ENCODE measurements at places on chromosomes 13 and 19.
A peak's percentile ranks its signal among the peaks of the same experiment; 100 is the strongest.

- no peak for DNase-seq
Measured at GRCh38 chr19:1513499-1514294, 878 bp upstream of the ADAMTSL5 start.

GRCh38 chr13:77702366-77702765, 4.9 kb downstream of the SLAIN1 start:
- no peak for DNase-seq

- no peak for DNase-seq
Measured at GRCh38 chr19:56125806-56126590, 4.9 kb upstream of the ZNF787 start.

GRCh38 chr19:32814624-32815023, 54.9 kb downstream of the SLC7A9 start:
- no peak for DNase-seq

GRCh38 chr13:99751517-99752199, 219.9 kb downstream of the ZIC5 start:
- no peak for DNase-seq

- no peak for DNase-seq
Measured at GRCh38 chr19:4052993-4053422, 13.7 kb downstream of the ZBTB7A start.

DNA sequence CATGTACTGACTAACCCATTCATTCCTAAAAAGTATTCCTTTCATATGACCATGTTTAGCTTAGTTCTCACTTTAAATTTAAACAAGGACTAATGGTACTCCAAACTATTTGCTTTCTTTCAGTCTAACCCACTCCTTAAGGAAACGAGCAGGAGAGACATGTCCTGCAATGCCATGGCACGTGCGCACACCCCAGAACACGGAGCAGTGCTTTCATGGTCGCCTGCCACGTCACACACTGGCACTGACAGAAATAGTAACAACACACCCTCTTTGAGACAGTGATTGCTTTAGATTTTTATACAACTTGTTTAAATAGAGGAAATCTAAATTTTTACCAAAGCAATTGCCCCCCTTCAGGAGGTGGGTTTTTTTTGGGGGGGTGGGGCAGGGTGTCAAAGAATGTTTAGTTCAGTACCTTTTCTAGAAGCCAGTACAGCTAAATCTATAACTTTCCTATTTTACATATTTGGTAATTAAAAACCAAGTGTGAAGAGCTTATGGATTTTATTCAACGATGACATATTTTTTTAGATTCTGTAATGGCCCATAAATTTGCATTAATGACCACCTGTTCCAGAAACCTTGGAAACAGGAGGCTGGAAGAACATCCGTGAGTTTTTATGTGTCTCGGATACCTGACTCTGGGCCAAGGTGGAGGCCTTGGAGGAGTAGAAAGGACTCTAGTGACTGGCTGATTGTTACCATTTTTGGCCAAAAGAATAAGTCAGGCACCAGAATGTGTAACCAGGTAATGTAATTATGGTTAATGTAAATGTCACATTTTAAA, 247.1 kb downstream of the DCT start:
- DNase-seq, result no peak

GRCh38 chr19:51692468-51692867, 662 bp upstream of the SPACA6 start:
- no peak for DNase-seq

- no peak for DNase-seq
Measured at GRCh38 chr19:34370983-34371382, 6.0 kb downstream of the GPI start.

GRCh38 chr13:36533806-36534205, 101.5 kb downstream of the CCNA1 start:
- DNase-seq, result no peak

DNA sequence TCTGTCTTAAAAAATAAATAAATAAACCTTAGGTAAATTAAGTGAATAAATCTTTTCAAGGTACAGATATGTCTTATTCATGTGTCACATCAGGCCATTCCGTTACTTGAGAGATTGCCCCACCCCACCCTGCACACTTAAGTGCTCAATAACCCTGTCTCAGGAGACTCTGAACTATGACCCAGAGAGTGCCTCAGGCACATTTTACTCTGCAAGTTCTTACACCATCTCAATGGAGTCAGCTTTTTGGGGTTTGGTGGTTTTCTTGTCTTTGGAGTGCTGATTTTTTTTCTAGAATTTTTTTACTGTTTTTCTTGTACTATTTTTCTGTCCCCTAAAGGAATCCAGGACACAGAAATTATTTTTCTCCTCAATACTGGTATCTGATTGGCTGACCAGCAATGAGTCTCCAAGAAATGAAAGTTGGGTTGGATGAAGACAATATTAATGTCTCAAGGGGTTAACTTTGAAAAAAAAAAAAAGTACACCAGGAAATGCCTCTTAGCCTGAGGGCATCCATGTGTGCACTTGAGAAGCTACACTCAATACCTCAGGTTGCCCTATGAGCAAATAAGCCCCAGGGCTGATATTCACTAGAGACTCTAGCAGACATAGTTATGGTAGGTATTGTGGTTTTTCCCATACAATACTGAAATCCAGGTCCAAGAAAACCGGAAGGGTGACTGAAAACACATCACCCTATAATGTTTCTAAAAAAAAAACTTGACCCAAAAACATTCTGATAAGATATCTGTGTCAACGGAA, 114.6 kb upstream of the ZNF91 start:
- DNase-seq, result no peak

- DNase-seq, result no peak
Measured at GRCh38 chr19:2188708-2189385, 25.1 kb downstream of the DOT1L start.

- no peak for DNase-seq
Measured at GRCh38 chr19:39150807-39151600, 25.4 kb downstream of the PAK4 start.

DNA sequence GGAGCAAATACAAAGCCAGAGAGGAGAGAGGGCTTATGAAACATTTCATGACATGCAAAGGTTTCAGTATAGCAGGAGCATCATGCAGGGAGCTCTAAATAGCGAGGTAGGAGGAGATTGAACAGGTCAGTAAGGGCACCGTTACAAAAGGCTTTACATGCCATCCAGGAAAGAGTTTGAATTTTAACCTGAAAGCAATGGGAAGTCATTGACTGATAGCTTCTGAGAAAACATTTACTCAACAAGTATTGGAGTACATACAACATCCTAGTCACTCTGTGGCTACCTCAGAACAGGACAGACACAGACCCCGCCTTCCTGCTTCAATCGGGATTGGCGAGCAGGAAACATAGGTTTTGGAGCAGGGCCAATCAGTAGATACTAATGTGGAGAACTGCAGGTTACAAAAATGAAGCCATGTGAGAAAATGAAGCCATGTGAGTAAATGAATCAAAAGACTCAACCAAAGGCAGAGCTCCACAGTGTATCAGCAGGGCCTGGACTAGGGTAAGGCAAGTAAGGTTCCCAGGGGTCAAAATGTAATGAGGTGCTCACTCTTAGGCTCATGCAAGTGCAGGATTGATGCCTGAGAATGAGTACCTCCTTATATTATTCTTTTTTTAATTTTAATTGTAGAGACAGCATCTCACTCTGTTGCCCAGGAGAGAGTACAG, 46.8 kb upstream of the FNDC3A start:
- no peak for DNase-seq

DNA sequence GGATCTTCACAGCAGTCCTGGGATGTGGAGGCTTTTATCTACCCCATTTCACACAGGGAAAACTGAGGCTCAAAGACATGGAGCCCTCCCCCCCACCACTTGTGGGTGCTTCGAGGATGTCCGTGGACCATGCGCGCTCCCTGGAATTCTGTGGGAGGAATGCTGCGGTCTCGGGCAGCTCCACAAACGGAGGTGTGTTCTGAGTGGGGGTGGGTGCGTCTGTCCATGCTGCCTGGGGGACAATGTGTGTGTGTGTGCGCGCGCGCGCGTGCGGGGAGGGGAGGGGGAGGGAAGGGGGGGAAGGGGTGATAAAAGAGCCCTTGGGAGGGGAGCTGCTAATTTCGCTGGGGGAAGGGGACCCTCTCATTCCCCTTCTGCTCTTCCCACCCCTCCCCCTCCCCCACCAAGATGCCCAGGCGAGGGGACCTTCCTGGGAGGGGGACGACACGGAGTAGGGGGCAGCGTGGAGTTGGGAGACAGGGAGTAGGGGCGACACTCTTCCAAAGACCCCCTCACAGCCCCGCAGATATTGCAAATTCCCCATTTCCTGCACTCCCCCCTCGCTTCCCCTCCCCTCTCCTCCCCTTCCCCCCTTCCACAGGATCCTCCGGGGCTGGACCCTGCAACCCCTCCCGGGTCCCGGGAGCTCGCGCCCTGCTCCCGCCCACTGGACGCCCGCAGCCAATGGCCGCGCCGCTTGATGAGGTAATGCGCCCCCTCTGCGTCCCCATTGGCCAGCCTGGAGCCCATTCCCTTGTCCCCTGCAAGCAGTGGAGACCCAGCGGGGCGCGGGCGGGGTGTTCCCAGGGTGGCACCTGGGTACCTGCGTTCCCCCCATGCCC, 18.9 kb upstream of the ZNRF4 start:
- peak; percentile 53 for DNase-seq

DNA sequence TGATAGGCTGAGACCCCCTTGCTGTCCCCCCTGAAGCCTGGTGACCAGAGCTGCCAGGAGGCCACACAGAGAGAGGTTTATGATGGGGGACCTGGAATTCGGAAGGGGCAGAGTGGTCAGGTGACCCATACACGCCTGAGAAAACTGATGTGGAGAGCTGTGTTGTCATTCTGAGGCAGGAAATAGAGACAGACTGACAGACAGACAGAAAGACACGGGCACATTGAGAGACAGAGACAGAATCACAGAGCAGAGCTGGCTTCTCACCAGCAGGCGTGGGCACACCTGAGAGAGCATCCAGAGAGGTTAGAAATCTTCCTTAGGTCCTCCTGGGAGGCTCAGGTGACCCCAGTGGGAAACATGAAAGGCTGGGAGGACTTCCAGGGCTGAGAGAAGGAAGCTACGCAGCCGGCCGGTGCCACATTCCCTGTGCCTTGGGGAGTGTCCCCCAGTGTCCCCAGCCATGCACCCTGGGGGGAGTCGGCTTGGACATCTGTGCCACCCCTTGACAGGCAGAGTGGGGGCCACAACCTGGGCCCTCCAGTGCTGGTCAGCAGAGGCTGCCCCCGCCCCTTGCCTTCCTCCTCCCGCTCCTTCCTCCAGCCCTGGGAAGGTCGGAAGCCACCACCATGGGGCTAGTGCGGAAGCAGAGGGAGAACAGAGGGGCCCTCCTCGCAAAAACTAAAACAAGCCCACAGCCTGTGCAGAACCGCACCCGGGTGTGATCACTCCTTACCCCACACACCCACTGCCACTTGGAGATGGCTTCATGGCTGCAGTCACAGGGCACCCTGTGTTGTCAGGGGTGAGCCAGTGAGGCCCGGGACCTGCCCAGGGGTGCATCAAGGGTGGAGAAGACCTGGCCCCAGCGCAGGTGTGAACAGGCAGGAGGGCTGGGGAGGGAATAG, 2.2 kb downstream of the FFAR1 start:
- DNase-seq, result no peak

DNA sequence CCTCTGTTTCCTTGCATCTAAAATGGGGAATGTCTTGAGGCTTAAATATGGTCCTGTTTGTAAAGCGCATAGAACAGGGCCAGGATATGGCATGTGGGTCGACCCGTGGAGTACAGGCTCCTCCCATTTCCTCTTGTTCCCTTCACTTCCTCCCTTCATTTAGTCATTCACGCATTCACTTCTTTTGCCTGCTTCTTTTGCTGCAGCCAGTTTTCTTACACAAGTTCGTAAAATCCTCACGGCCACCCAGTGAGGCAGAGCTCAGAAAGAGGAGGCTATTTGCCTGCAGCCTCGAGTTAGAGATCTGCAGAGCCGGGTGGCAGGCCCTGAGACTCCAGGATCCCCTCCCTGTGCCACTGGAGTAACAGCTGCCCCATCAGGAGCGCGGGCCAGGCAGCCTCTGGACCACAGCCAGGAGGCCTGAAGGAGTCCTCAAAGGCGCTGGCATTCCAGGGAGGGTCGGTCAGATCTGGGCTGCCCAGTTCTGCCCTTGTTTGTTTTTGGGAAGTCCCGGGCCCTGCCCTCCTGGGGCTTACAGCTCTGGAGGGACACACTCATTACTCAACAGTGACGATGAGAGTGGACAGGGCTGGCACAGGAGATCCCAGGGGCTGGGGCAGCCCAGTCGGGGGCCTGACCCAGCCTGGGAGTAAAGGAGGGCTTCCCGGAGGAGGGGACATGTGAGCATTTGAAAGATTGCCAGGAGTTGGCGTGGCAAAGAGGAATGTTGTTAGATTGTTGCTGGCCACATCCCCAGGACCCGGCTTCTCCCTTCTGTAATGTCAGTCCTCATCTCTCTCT, 4.6 kb downstream of the PPP5C start:
- DNase-seq, result no peak

- no peak for DNase-seq
Measured at GRCh38 chr19:29544656-29545360, 19.0 kb downstream of the VSTM2B start.

- DNase-seq, result no peak
Measured at GRCh38 chr13:112905086-112905485, 63.9 kb upstream of the MCF2L start.

- no peak for DNase-seq
Measured at GRCh38 chr19:33032218-33032781, 32.4 kb downstream of the RHPN2 start.

GRCh38 chr13:113922412-113923118, 51.3 kb downstream of the C13orf46 start:
- DNase-seq, result no peak

DNA sequence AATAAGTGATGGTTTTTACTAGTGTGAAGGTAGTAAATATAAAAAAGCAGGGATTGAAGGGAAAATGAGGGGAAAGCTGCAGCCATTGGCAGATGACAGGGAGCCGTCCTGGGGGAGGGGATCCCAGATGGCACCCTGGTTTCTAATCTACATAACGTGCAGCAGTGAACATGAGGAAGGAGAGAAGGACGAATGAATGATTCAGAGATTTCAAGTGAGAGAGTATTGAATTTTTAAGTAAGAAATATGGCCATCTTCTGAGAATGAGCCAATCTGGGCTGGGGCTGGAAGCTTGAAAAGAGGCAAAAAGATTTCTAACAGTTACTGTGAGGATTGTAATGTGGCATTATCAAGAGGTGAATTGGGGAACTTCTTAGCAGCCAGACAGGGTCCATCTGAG, 414.2 kb downstream of the MYO16 start:
- no peak for DNase-seq

- no peak for DNase-seq
Measured at GRCh38 chr19:582497-583197, 7.0 kb upstream of the HCN2 start.

GRCh38 chr13:30816736-30817135, 81.4 kb downstream of the ALOX5AP start:
- DNase-seq, result no peak

DNA sequence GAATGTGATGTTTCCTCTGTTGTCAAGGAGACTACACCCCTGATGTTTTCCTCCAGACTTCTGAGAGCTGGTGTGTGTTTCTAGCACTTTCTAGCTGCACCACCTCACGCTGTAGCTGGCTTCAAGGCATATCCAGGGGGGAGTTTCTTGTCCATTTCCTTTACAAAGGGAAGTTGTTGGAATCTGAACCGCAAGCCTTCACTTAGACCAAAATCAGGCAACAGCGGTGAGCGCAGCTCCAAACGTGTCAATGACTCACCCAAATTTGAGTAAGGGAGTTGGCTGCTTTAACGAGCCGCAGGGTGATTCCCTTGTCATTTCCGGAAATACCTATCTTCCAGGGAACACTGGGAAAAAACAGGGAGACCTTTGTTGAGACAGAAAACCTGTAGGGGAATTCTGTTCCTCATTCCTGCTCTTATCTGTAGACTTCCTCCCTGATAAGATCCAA, 2.5 kb downstream of the LDLR start:
- no peak for DNase-seq

GRCh38 chr13:43848001-43848649, 31.4 kb downstream of the CCDC122 start:
- DNase-seq, result no peak

Measured in NCI-H1105 treated with DMSO at 0.1 percent for 48 hours (cell line).